NCI-H526 (cell line): ENCODE measurements at places on chromosomes 7 and 10.

DNA sequence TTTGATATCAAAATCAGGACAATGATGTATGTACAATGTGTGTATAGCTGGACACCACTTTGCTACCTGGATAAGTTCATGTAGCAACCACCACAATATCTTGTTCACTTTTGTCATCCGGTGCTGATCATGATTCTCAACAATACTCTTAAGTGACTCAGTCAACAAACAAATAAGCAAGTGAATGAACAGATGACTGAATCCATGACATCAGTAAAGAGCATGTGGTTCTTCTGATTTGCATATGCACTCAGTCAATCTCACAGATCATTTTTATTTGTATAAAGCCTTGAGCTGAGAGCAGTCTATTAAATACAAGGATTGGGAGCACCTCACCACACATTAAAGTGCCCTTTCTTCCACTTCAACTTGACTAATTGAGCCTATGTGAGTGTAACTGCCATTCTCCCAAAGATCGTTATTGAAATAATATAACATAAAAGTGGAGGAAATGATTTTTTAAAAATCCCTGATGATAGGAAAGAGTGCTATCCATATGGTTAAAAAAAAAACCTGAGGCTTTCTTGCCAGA, 69.5 kb downstream of the NPSR1 start:
- peak; percentile 78 for DNase-seq

- DNase-seq, result no peak
These were observed 47.9 kb downstream of the PIP4K2A start for GRCh38 chr10:22666287-22667092.

- DNase-seq, result no peak
These were observed 22.4 kb upstream of the CYTH3 start for GRCh38 chr7:6294839-6295238.

GRCh38 chr10:124478515-124478914, 16.9 kb downstream of the LHPP start:
- no peak for DNase-seq

GRCh38 chr10:116253716-116254115, 19.3 kb downstream of the GFRA1 start:
- DNase-seq, result no peak

GRCh38 chr10:13852872-13853271, 266.1 kb downstream of the PRPF18 start:
- DNase-seq, result no peak

- peak; percentile 70 for DNase-seq
These were observed 115.8 kb downstream of the TMEM130 start for GRCh38 chr7:98753989-98754479.

- no peak for DNase-seq
These were observed 64.6 kb upstream of the STEAP1B start for GRCh38 chr7:22564511-22565045.

GRCh38 chr7:38232502-38233366, 40.7 kb downstream of the TARP start:
- no peak for DNase-seq

DNA sequence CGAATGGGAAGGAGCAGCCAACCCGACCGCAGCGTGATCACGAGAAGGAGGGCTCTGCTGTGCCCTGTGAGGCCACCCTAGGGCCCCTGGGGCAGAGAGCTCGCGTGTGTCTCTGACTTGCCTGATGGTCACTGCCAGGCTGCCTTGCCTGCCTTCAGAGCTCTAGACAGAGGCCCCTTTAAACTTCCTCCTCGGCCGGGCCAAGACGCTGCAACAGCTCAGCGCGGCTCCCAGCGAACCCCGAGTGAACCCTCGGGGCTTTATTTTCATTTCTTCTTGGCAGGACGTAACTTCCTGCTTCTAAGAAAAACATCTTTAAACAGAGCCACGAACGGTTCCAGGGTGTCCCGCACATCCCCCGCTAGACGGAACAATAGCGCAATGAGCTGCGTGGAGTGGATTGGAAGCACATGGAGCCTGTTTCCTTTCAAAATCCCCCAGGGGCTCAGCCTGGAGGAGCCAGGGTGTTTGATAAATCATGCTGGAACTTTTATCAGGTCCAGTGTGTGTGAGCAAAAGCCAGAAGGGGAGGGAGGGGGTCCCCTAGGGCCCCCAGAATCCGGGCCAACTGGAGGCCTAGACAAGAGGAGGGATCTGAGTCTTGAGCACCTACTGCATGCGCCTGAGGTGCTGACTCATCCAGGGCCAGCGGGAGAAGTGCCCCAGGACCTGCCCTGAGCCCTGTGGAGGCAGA, 134.1 kb upstream of the GDF10 start:
- no peak for DNase-seq

DNA sequence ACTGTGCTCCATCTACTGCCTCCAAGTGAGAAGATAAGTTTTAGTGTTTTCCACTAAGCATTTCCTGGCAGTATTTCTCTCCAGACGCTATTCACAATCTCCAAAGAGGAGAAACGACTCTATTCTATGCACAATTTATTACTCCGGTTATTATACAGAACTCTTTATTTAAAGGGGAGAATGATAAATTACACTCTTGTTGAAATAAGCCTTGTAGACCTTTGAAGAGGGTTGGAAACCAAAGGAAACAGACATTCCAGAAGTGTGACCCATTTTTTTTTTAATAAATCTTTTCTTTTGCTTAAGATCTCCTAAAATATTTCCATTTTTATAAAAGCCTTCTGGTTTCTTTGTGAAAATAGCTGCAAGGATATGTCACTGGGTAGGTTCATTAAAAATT, 76.1 kb upstream of the HDAC9 start:
- no peak for DNase-seq

DNA sequence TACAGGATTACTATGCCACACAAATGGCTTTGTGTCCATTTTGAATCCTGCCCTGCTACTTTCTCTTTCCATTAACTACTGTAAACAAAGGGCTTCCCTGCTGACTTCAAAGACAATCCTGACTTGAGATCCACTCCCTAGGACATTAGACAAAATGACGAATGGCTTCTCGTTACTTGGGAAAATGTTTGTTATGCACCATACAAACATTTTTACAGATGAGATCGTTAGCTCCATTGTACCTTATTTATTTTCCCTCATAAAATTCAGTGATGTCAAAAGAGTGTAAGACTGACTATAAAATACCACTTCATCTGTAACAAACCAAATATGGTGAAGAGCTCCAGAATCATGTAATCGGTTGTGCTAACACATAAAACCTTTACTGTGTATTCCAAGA, 121.8 kb downstream of the CD36 start:
- peak; percentile 6 for DNase-seq
